ENCODE measurements at places on chromosomes 1 and 21.

GRCh38 chr1:221724931-221725605, 16.8 kb downstream of the DUSP10 start:
- DNase-seq = no peak

GRCh38 chr1:84842748-84843231, 50.2 kb downstream of the LPAR3 start:
- DNase-seq = no peak

DNA sequence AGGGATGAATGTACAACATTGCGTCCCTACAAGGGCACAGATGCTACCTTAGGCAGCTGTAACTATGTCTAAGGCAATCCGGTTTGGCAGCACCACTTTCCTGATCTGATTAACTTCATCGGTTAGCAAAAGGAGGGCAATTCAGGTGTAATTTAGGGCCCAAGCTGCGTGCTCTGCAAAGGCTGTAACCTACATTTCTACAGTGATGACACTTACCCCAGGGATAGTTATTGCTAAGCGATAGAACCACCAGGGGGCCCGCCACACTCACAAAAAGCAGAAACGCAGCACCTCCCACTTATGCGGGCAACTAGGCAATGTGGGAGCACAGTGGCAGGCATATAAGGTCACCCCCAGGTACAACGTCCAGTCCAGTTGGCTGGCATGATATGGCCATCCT, 113.5 kb downstream of the GDAP2 start:
- DNase-seq = no peak

DNA sequence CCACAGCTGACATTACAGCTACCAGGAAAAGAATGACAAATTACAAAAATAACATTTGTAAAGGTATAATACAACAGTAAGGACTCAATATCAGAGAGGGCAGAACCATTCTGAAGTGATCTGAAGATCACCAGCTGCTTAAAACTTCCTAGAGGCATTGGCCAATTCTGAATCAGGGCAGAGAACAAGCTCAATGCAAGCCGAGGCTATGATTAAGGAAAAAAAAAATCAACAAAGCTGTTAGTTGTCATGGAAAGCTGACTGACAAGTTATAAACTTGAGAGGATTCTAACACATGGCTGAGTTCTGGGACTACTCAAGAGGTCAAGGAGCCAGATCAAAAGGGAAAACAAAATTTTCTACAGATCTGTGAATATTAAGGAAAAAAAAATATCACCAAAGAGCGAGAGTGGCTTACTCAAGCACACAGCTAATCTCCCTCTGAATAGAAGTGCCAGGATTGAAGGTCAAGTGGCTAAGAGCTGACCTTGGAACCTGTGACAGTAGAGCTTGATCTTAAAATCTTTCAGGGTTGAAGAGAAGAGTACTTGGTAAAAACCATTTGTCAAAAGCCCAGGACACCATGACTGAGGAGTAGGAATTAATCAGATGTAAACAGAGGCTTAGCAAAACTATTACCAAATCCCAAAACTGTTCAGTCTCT, 383.4 kb downstream of the USP25 start:
- DNase-seq = no peak

GRCh38 chr1:179228783-179229213, 679 bp downstream of the ABL2 start:
- DNase-seq = peak; percentile 39

DNA sequence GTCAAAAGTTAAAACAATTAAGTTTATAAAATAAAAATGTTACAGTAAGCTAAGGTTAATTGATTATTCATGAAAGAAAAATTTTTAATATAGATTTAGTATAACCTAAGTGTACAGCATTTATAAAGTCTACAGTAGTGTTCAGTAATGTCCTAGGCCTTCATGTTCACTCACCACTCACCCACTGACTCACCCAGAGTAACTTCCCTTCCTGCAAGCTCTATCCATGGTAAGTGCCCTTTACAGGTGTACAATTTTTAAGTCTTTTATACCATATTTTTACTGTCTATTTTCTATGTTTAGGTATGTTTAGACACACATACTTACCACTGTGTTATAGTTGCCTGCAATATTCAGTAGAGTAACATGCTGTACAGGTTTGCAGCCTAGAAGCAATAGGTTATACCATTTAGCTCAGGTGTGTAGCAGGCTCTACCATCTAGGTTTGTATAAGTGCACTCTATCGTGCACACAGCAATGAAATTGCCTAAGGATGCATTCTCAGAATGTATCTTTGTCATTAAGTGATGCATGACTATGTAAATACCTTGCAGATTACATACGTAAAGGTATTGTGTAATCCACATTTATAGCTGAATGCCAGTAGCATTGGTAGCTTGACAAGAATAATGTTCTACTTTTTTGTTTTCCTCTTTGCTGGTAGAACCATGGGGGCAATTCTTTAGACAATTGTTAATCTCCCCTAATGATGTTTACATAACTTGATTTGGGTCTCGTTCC, 35.7 kb upstream of the GPR88 start:
- no peak for DNase-seq

GRCh38 chr1:51878616-51879336, at the start of gene NRDC:
TSS of gene NRDC (minus strand) at chr1:51878727. CDS start at chr1:51878615, 112 bp downstream.
- DNase-seq = peak; percentile 100

DNA sequence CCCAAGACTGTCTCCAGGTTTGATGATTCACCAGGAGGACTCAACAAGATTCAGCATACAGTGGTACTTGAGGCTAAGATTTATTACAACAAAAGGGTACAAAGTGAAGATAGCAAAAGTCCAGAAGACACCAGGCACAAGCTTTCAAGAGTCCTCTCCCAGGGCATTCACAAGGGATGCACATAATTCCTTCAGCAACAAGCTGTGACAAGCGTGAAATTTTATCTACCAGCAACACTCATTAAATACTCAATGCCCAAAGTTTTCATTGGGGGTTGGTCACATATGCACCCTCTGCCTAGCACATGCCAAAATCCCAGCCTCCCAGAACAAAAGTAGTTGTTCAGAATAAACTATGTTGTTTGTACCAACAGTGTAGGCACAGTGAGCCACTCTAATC, 62.3 kb downstream of the PRKACB start:
- no peak for DNase-seq

DNA sequence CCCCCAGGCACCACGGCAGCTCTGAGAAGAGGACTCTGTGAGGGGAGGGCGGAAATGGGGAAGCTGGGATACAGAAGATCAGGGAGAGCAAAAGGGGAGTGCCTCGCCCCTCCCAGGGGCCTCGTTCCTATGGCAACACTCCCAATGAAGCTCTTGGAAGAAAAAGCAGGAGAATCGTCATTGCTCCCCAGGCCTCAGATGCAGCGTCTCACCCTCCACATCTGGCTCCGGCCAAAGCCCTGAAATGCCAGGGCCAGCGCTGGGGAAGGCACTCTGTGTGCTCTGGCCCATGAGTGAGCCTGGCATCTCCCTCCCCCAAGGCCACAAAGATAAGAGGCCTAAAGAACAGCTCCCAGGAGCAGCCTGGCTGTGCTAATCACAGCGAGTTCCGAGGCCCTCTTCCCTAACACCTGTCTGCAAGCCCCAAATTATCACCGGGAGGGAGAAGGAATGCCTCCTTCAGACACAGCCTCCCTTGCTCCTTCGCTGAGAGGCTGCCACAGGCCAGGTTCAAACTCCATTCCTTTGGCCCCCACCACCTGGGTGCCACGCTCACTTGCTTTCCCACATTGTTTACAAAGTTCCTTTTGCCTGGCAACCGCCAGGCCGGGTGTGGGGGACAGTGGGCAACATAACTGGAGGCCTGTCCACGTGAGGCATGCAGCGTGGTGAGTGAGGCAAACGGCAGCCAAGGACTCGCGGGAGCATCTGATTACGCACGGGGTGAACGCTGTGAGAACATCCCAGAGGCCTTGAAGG, 27.8 kb downstream of the ECE1 start:
- DNase-seq = no peak

DNA sequence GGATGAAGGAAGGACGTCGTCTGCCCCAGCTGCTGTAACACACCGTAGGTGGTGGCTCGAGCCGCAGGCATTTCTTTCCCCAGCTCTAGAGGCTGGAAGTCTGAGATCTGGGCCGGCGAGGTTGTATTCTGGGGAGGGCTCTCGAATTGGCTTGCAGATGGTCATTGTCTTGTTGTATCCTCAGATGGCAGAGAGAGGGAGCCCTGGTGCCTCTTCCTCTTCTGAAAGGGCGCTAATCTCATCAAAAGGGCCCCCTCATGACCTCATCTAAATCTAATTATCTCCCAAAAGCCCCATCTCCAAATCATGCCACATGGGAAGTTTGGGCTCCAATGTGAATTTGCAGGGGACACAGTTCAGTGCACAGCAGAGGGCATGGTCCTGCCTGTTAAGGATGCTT, 109.0 kb downstream of the SIK1 start:
- no peak for DNase-seq

GRCh38 chr1:194512957-194513356, 1326.5 kb upstream of the B3GALT2 start:
- DNase-seq = no peak

GRCh38 chr21:40335704-40336103, 468.5 kb downstream of the PCP4 start:
- no peak for DNase-seq

DNA sequence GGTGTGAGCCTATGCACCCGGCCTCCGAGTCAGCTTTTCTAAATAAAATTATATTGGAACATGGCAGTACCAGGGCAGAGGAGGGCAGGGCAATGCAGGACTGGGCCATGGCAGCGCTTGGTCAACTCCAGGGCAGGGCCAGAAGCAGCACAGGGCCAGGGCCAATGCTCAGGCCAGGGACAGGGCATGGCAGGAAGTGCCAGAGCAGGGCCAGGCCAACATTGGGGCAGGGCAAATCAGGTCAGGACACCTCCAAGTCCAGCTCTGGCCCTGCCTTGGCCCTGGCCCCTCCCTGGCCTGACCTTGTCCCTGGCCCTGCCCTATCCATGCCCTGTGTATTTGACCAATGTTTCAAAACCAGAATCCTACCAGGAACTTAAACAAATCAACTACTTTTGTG, 156.1 kb downstream of the LIPI start:
- no peak for DNase-seq

DNA sequence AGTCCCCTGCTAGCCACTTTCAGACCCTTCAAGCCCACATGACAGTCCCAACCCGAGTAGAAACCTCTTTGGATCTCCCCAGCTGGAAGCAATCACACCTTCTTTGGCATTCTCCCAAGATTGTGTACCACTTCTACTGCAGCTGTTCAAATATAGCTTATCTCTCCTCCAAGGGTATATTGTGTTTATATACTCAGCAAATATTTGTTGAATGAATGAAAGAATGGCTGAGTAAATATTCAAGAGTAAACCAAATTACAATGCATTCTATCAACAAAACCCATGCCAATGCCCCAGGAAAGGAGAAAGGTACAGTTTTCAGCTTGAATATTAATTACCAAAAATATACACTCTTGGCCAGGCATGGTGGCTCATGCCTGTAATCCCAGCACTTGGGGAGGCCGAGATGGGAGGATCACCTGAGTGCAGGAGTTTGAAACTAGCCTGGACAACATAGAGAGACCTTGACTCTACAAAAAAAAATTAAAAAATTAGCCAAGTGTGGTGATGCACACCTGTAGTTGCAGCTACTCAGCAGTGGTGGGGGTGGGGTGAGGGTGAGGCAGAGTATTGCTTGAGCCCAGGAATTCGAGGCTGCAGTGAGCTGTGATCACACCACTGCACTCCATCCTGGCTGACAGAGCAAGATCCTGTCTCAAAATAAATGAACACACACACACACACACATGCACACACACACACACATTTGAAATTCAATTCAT, 68.5 kb downstream of the NIBAN1 start:
- DNase-seq = no peak

GRCh38 chr1:239891621-239892358, 199.9 kb upstream of the FMN2 start:
- no peak for DNase-seq

- DNase-seq = no peak
Observed at GRCh38 chr1:61287734-61288133, 205.4 kb downstream of the NFIA start.

- no peak for DNase-seq
Observed at GRCh38 chr1:30778154-30778978, 20.8 kb upstream of the LAPTM5 start.

GRCh38 chr1:96934282-96934681, 212.7 kb downstream of the PTBP2 start:
- DNase-seq = no peak

DNA sequence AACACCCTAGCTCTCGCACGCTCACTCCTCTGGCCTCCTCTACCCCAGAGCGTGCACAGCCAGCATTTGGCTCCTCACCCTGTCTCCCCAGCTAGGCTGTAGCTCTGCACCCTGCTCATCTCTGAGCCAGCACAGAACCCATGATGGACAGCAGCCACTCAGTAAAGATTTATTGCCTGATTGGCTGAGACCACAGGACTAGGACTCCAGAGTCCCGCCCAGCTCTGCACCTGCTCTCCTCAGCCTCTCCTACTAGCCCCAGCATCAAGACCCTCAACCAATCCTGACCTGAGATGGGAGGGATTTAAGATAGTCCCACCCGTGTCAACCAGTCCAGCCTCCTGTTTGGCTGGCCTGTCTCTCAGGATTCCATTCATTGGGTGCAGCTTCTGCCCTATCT, 9.3 kb downstream of the C1QB start:
- peak; percentile 10 for DNase-seq

- DNase-seq = no peak
Observed at GRCh38 chr1:105558023-105558422, 1498.5 kb upstream of the PRMT6 start.

GRCh38 chr1:86419277-86419903, 4.6 kb upstream of the CLCA2 start:
- peak; percentile 67 for DNase-seq

DNA sequence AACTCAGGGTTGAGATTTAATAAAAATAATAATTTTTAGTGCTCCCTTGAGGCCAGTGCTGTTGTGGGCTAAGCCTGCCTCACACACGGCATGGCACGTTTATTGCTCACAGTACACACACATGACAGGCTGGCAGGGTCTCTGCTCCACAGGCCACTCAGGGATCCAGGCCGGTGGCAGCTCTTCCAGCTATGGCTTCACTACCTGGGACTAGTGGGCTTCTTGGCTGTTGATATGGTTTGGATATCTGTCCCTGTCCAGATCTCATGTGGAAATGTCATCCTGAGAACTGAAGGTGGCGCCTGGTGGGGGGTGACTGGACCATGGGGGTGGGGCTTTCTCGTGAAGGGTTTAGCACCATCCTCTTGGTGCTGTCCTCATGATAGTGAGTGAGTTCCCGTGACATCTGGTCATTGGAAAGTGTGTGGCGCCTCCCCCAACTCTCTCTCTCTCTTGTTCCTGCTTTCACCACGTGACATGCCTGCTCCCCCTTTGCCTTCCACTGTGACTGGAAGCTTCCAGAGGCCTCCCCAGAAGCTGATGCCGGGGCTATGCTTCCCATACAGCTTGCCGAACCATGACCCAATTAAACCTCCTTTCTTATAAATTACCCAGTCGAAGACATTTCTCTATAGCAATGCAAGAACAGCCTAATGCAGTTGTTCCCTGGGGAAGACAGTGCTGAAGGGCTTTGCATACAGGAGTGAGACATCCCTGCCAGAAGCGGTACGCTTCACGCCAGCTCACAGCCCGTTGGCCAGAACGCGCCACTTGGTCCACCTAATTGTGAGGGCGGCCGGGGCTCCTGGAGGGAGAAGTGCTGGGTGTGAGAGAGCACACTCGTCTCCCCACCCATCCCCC, 226.9 kb upstream of the C1orf174 start:
- no peak for DNase-seq

GRCh38 chr1:241396747-241397681, 40.0 kb upstream of the RGS7 start:
- DNase-seq = no peak

Data from activated CD4-positive, alpha-beta T cell treated with anti-CD3 and anti-CD28 coated beads, Interleukin-10, Interleukin-2, amounts not matched to agents 100 ng/mL and 50 ng/mL, durations not matched to agents 16 hours and 8 hours (primary cell).